Occipital lobe (tissue), 3 donors: ENCODE measurements at places on chromosomes 1 and 21. TPM values are rescaled to one million over a fixed set of nuclear protein-coding genes. Genes with fewer than 3 reads are reported as not detected.

OLIG2 gene
- 23.9 TPM for total RNA-seq

VTCN1 gene
- total RNA-seq = 0.47 TPM

DNA sequence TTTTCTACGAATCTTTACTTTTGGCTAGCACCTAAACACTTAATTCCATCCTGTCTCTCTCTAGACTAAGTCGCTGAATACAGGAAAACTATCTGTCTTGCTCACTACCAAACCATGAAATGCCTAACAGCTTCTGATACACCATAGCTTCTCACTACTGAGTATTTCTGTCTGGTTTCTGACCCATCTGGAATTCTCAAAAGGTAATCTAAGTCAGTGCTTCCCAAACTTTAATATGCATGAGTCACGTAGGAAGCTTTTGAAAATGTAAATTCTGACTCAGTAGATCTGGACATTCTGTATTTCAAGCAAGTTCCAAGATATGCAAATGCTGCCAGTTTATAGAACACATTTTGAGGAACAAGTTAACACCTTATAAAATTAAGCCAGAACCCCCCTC is 9.2 kb upstream of the OVGP1 start:
- no peak for DNase-seq

- DNase-seq = no peak
These were observed 575 bp downstream of the TRIM67 start for GRCh38 chr1:231162297-231162969.

- no peak for DNase-seq
These were observed 35.3 kb downstream of the ATF3 start for GRCh38 chr1:212643877-212644276.

DNA sequence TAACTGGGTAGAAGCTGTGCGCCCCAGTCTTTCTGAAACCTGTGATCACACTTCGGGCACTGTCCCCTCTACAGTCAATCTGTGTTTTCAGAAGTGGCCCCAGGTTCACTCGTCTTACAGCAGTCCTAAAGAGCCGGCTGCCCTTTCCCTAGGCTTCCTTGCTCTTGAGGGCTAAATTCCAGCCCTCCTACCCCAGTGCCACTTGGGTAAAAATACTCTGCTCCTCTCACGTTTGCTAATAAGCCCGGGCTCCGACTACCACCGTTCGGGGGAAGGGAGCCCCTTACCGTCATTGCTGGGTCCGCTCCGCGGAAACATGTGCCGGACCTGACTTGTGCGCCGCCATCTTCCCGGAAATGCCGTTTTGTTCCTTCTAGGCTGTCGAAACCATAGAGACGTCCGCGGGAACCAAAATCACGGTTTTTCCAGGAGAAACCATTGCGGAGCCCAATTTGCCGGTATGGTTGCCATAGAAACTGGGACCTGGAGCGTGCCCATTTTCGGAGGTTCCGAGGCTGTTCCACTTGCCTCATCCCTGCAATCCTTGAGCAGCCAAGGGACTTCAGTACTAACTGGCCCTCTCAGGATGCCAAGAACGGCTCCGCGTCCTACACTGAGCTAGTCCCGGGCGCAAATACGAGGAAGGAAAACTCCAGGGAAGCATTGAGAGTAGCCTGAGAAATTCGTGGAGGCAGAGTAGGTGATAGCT is at the start of gene GPATCH4:
GPATCH4 (minus strand) TSS at position 358 of the 709 bp plus-strand sequence.
- DNase-seq = peak; percentile 85
